ENCODE measurements at places on chromosomes 5 and 9.

DNA sequence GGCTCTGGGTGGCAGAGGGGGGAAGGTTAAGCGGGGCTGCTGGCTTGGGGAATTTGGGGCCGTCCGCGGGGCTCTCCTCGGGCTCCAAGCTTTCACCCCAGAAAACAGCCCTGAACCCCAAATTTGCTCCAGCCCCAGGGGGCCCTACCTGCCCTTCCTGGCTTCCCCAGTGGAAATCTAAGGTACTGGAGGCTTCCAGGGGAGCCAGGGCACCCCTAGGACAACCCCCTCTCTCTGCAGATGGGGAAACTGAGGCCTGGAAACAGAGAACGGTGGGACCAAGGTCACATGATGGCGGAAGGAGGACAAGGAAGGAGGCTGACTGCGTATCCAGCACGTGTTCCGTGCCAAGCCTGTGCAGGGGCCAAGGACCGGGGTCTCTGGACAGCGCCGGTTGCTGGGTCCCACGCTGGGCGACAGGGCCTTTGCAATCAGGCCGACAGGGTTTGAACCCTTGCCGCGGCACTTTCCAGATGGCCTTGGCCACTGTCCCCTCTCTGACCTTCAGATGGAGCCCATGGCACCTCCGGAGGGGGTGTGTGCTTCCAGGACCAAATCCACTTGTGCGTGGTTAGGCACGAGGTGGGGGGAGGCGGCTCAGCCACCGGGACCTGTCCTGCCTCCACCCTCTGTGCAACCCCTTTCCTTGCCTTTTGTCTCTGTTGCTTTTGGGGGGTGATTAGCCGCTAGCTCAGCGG is 183.1 kb downstream of the C9orf50 start:
- DNase-seq, result no peak

- no peak for DNase-seq
Measured at GRCh38 chr5:158621391-158621790, 478.3 kb downstream of the EBF1 start.

DNA sequence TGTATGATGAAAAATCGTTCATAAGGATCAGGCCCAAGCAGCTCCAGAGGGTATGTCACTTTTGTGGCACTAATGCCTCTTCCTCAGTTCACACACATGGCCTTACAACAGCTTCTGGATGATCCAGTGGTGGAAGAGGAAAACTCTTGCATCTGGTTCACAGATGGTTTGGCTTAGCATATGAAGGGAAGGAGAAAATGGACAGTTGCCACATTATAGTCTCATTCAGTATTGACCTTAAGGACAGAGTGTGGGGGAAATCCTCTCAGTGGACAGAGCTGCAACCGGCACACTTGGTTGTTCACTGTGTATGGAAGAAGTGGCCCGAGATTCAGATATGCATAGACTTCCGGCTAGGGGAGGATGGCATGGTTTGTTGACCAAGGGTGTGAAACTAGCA is 22.8 kb downstream of the C9orf57 start:
- no peak for DNase-seq

DNA sequence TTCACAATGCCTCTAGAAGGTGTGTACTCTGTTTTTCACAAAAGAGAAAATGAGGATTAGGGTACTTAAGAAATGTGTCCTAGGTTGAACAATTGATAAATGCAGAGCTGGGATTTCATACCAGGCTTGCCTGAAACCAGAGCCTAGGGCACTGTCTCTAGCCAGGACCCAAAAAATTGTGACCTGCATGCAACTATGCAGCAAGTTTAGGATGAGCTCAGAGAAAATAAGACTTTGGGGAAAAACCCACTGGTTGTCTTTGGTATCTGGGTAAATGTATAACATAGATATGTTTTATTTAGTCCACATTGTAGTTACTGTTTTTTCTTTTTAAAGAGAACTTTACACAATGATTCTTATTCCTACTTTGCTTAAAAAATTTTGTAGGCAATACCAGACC is 177.1 kb upstream of the SEMA6A start:
- DNase-seq, result no peak

GRCh38 chr9:8140557-8140956 is 341.0 kb upstream of the DMAC1 start:
- no peak for DNase-seq

DNA sequence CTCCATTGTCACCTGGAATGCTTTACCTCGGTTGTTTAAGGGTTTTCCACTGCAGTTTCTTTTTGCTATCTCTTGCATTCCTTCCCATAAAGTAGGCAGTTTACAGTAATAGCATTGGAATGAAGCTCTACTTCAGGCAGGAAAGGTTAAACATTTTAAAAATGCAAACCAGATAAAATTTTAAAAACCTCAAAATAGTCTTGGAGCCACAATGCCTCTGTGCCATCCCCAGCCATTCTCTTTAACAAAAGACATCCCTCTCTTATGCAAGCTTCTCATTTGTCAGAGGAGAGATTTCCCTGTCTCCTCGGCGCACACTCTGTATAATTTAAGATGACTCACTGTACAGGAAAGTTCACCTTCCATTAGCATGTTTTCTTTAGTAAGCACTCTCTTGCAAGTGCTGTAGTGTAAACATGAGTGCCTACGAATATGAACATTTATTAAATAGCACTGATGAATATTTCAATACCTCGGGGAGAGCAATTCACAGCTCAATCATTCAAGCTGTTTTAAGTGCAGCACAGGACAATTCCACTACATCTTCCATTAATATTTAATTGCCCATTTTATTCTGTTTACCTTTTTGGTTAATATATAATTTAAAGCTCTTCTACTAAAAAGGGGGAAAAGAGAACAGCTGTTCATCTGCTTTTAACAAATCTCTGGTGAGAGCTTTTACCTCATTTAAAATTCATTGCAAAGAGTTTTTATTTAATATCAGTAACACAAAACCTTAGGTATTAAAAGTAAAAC is 343.6 kb downstream of the SPATA31D1 start:
- no peak for DNase-seq

GRCh38 chr5:55440188-55440646 is 94.5 kb downstream of the PLPP1 start:
- no peak for DNase-seq

DNA sequence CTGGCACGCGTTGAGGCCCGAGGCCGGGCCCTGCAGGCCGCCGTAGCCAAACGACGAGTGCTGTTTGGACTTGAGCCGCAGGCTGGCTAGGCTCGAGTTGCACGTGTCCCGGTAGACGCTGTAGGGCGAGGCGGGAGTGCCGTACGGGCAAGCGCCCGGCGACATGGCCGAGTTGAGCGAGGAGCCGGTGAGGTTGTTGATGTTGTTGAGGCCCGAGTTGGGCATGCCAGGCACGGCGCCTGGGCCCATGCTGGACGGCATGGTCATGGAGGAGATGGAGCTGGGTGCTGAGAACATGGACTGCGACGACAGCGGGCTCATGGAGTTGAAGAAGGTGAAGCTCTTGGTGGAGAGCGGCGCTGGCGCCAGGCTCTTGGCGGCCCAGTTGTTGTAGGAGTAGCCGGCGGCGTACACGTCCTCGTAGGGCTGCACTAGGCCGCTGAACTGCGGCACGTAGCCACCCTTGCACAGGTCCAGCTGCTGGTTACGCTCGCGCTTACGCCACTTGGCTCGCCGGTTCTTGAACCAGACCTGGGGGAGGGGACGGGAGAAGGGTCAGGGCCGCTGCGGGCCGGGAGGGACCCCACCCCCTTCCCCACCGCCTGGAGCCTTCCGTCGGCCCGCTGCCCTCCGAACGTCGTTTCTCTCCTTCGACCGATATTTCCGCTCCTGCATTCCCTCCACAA is 5.1 kb downstream of the PITX1 start:
- DNase-seq, result no peak

DNA sequence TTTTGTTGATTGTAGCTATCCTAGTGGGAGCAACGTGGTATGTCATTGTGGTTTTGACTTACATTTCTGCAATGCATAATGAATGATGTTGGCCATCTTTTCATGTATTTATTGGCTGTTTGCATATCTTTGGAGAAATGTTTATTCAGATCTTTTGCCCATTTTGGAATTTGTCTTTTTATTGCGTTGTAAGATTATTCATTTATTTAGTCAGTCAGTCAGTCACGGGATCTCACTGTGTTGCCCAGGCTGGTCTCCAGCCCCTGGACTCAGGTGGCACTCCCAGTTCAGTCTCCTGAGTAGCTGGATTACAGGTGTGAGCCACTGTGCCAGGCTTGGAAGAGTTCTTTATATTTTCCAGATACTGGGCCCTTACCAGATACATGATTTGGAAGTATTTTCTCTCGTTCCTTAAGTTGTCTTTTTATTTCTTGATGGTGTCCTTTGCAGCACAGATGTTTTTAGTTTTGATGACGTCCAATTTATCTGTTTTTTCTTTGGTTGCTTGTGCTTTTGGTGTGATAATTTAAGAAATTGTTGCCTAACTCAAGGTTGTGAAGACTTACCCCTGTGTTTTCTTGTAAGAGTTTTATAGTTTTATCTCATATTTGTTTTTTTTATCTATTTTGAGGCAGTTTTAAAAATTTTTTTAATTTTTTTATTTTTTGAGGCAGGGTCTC is 67.1 kb downstream of the EHMT1 start:
- no peak for DNase-seq

GRCh38 chr5:165209101-165209727 is 1703.8 kb downstream of the MAT2B start:
- no peak for DNase-seq

DNA sequence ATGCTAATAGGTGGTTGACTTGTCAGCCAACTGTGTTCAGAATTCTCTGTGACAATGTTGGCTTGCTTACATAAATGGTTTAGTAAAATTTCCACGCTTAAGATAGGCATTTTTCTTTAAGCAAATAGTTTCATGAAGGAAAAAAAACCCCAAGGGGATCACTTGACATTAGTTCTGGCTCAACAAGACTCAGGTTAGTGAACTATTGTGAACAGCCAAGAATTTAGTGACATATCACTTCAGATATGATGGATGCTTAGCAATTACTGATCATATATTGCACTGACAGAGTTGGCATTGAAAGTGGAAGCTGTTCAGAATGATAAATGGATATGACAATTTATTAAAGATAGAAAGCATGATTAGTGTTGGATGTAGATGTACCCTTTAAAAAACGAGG is 218.5 kb downstream of the TMEM232 start:
- no peak for DNase-seq

GRCh38 chr5:9431496-9432258 is 114.2 kb downstream of the SEMA5A start:
- DNase-seq, result no peak

GRCh38 chr5:132268769-132269551 is 11.5 kb downstream of the PDLIM4 start:
- no peak for DNase-seq

GRCh38 chr5:179870952-179871351 is 12.3 kb upstream of the MRNIP start:
- no peak for DNase-seq

GRCh38 chr9:12766357-12766756 is 8.5 kb upstream of the LURAP1L start:
- DNase-seq, result no peak

DNA sequence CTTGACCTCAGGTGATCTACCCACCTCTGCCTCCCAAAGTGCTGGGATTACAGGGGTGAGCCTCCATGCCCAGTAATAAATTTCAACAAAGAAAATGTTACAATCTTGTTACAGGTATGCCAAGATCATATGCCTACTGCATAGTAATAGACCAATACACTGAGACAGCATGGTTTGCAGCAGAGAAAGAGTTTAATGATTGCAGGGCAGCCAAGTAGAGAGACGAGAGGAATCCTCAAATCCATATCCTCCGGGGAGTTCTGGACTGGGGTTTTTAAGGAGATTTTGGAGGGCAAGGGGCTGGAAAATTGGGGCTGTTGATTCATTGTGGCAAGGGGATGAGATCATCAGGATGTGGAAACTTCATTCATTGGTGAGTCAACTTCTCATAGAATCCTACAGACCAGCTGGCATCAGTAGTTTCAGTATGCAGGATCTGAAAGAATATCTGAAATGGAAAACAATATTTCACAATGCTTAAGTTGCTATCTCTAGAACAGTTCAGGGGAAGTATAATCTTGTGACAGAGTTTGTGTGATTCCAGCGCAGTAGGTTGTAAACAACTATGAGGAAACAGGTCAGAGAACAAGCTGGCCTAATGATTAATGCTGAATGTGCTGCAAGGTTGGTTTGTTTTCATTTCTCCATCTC is 14.8 kb upstream of the TUT7 start:
- DNase-seq, result no peak

- no peak for DNase-seq
Measured at GRCh38 chr5:58872670-58873273, 289.9 kb downstream of the RAB3C start.

GRCh38 chr9:101465326-101465915 is 29.8 kb upstream of the ALDOB start:
- no peak for DNase-seq

DNA sequence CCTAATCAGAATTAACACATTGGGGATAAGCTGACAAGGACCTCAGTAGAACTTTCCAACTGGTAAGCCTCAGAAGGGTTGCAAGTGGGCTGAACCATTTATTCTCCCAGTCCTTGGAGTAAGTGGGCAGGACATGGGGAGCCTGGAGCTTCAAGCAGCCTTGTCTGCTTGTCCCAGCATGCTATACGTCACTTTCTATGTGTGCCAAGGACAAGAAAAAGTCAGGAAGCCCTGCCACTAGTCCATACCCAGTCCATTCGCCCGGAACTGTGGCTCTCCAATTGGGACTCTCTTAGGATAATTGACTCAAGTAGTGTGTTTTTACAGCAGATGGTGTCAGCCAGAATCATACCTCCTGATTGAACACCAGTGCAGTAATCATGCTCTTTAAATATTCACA is 62.6 kb upstream of the FRRS1L start:
- no peak for DNase-seq

GRCh38 chr5:125059255-125060002 is 313.0 kb upstream of the ZNF608 start:
- no peak for DNase-seq

DNA sequence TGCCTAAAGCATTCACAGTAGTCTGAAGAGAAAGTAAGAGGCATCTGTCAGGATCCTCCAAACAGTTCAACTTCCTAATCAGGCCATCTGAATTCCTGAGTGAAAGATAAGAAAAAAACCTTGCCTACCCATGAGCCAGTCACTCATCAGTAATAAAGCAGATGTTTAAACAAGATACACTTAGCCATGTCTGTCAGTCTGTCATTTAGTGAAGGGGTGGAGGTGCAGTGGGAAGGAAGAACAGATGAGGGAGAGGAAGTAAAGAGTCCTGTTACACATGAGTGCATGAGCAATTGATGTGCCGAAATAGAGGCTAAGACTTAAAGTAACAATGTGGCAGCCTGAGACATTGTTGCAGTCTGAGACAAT is 29.9 kb upstream of the DMRTA1 start:
- DNase-seq, result no peak

DNA sequence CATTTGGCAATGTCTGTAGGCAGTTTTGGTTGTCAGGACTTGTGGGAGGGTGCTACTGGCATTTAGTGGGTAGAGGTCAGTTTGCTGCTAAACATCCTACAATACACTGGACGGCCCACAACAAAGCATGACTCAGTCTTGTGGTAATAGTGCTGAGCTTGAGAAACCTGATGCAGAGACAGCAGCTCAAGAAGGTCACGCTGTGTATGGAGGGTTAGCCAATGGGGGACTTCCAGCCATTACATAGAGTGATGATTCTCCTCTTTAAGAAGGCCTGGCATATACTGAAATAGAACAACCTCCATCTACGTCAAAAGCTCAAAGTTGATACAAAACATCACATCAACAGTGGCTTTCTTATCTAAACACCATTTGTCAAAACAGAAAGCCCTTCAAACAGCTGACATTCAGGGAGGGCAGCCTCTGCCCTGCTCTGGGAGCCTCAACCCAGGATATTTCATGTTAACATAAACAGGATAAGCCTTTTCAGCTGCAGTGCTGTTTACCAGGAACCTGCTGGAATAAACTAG is 143.0 kb downstream of the GPBP1 start:
- no peak for DNase-seq

Data from hypothalamus (tissue), 51 donors.